Thoracic aorta (tissue), 2 donors: ENCODE measurements at places on chromosomes 16 and 17. TPM values are rescaled to one million over a fixed set of nuclear protein-coding genes. Genes with fewer than 3 reads are reported as not detected.

DNA sequence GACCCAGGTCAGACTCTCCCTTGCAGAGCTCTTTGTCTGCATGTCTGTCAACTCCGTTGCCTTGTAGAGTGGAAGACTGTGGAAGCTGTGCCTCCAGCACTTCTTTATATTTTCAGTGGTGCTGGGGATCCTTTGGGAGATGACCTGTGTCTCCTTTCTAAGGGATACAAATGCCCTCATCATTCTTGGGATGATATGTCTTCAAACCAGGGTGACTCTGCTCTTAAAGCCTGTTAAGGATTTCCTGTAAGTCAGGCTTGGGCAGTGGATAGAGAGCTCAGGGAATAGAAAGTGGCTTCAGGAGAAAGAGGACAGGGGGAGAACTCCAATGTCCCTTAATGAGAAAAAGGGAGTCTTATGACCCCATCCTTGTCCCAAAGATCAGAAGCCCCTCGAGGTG lies 1.5 kb downstream of the HOXB3 start:
- no peaks in the 10 kb centered on the region for H3K36me3 ChIP-seq
- H3K4me1 ChIP-seq, result peaks cover 27% of the 10 kb centered on the region
- no peaks in the 10 kb centered on the region for H3K27me3 ChIP-seq

The NLGN2 gene
- total RNA-seq, result 20.8 TPM

DNA sequence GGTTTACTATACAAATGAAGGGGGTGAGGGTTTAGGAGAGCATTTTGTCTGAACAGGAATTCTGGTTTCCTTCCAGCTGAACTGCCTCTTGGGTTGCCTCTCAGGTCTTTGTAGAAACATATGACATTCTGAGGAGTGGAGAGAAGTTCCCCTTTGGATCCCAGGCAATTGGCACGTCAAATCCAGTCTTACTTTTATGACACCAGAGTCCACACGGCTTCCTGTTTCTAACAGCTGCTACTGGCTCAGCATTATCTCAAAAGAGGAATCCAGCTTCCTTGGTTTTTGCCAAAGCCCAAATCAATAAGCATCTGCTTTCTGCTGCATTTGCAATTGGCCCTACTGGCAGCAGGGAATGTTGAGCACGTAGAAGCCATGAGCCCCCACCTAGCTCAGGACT lies 97.6 kb upstream of the FAM20A start:
- no peak for DNase-seq
- no peaks in the 10 kb centered on the region for H3K36me3 ChIP-seq

The TMIGD1 gene
- not detected for total RNA-seq

DNA sequence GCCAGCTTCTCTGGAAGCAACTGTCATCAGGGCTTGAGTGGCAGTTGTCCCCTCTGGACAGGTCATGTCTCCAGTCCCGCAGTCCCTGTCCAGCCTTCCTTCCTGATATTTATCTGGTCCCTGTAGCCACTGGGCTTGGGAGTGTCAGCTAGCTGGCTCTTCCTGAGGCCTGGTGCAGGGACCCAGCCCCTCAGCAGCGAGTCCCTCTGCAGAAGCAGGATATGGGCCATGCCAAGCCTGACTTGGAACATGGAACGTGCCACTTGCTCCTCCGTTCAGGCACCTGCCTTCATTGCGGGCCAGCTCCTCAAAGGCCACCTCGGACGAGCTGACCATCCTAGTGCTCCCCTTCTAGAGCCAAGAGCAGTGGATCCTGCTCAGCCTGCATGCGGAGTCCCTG lies 26.3 kb downstream of the DRC3 start:
- DNase-seq, result no peak
- H3K4me1 ChIP-seq, result no peaks in the 10 kb centered on the region
- H3K36me3 ChIP-seq, result no peaks in the 10 kb centered on the region
- H3K27me3 ChIP-seq, result no peaks in the 10 kb centered on the region

GRCh38 chr17:80110447-80110812 lies 9.0 kb downstream of the GAA start:
- H3K4me3 ChIP-seq, result no peak overlapping the region
- no peak overlapping the region for H3K27ac ChIP-seq
- no peaks in the 10 kb centered on the region for H3K4me1 ChIP-seq
- H3K27me3 ChIP-seq, result no peaks in the 10 kb centered on the region
- H3K36me3 ChIP-seq, result no peaks in the 10 kb centered on the region
- DNase-seq, result no peak

The HELZ gene
- total RNA-seq, result 58.4 TPM

GRCh38 chr17:51147650-51148049 lies 5.7 kb upstream of the NME1 start:
- H3K4me3 ChIP-seq, result no peak overlapping the region
- no peaks in the 10 kb centered on the region for H3K27me3 ChIP-seq
- H3K27ac ChIP-seq, result no peak overlapping the region

- no peak overlapping the region for H3K4me3 ChIP-seq
- H3K36me3 ChIP-seq, result no peaks in the 10 kb centered on the region
Observed at GRCh38 chr16:22955461-22956070, 141.6 kb downstream of the HS3ST2 start.

DNA sequence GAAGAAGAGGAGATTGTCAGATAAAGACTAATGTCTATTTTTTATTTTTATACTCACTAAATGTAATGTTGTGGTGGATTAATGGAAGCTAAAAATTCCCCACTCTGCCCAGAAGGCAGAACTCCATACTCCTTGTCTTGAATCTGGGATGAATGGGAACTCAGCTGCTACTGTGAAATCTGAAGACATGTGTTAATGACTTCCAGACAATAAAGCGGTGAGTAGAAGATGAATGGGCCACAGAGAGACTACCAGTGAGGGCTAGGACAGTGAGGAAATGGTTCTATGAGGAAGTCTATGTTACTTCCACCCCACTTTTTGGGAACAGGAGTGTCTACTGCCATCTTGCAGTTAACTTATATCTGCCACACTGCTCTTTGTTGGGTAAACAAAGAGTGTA lies 726.9 kb downstream of the CDH8 start:
- no peak for DNase-seq
- no peaks in the 10 kb centered on the region for H3K4me1 ChIP-seq
- no peaks in the 10 kb centered on the region for H3K27me3 ChIP-seq
- no peaks in the 10 kb centered on the region for H3K36me3 ChIP-seq

The ZG16 gene
- not detected for total RNA-seq

The GRIN2C gene
- 1.4 TPM for total RNA-seq

DNA sequence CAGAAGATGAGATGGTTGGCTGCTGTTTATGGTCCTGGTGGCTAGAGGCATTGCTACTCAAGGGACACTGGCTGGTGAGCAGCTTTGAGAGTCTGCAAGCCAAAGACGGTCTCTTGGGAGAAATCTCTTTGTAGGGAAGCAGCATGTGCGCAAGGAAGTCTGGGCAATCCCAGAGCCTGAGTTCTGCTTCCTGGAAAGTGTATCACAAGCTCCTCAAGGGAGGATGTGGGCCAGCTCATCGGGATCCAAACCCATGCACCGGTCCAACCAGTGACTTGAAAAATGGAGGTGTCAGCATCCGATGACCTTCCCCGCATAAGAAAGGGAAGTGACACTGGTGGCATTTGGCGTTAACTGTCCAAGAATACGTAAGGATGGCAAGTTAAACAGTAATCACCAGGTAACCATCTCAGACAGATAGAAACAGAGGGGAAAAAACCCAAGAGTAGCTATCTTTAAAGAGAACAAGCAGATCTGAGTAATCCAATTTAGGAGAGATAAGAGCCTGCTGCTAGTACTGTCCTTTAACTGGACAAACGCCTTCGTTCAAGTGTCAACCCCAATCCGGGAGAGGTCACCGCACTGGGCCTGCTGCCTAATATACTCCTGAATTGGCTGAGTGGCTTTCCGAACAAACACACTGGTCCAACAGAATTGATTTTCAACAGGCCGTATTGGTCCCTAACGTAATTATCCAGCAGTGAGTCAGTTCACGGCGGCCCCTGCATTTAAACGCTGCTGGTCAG lies 303.0 kb upstream of the ZFHX3 start:
- DNase-seq, result no peak
- no peak overlapping the region for H3K4me3 ChIP-seq
- H3K27me3 ChIP-seq, result no peaks in the 10 kb centered on the region
- no peak overlapping the region for H3K27ac ChIP-seq
- no peaks in the 10 kb centered on the region for H3K4me1 ChIP-seq

DNA sequence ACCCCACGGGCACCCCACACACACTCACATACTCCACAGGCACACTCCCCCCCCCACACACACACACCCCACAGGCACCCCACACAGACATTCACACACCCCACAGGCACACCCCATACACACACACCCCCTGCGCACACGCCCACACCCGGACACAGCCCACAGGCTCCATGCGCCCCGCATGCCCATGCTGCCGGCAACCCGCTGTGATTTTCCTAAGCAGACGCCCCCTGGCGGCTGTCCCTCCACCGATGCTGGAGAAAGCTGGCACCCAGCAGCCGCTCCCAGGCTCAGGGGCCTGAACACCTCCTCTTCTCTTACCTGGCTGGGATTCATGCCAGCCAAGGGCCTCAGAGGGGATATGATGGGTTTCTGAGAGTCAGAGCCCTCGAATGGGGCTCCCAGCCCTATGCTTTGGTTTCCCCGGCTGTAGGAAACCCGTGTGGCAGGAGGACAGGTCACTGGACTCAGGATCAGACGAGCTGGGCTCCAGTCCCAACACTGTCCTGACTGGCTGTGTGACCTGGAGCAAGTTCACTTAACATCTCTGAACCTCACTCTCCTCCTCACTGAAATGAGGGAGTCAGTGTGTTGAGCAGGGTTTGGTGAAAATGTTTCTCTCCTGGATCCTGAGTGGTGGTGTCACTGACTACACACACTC lies 19.6 kb upstream of the TNFRSF13B start:
- no peak overlapping the region for H3K4me3 ChIP-seq
- no peak for DNase-seq
- H3K27me3 ChIP-seq, result no peaks in the 10 kb centered on the region
- H3K36me3 ChIP-seq, result no peaks in the 10 kb centered on the region
- H3K4me1 ChIP-seq, result no peaks in the 10 kb centered on the region

The DNAAF8 gene
- not detected for total RNA-seq

DNA sequence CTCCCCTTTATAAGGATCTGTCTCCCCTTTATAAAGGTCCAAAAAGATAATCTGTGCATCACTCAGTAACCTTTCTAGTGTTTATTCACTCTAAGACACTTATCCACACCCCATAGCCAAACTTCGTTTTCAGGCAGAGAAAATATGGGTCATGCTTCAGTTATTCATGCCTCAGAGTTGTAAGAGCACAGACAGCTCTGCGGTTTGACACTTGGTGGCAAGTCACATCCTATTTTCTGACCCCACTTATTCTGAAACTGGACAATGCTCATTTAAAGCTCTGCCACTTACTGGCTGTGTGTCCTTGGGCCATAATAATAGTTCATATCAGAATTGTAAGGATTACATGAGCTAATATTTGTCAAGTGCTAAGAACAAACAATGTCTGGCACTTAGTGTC lies 2.0 kb upstream of the KRTAP2-1 start:
- H3K36me3 ChIP-seq, result no peaks in the 10 kb centered on the region
- no peak for DNase-seq
- no peaks in the 10 kb centered on the region for H3K27me3 ChIP-seq
- no peak overlapping the region for H3K27ac ChIP-seq
- no peak overlapping the region for H3K4me3 ChIP-seq
- H3K4me1 ChIP-seq, result no peaks in the 10 kb centered on the region
